ENCODE measurements at places on chromosomes 12 and 14. TPM values are rescaled to one million over a fixed set of nuclear protein-coding genes. Genes with fewer than 3 reads are reported as not detected.

- H3K4me3 ChIP-seq = no peak overlapping the region
- H3K4me1 ChIP-seq = no peaks in the 10 kb centered on the region
- H3K36me3 ChIP-seq = no peaks in the 10 kb centered on the region
- no peaks in the 10 kb centered on the region for H3K27me3 ChIP-seq
- H3K27ac ChIP-seq = no peak overlapping the region
These were observed 27.2 kb downstream of the EFCAB11 start for GRCh38 chr14:89927186-89927865.

DNA sequence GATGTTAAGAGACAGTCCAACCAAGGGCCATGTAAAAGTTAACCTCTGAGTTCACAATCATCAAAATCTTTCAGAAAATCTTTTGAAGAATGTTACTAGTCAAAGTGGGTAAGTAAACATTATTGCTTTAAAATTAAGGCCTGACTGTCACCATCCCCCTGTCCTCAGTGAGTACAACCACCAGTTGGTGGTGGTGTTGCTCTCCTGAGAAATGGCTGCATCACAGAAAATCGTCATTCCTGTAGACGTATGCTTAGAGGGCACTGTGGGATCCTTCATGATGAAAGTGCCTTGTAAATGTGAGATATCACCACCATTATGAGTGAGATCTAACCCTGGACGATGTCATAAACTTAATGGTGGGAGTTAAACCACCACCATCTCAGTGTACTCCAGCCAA lies 451.2 kb downstream of the RPS29 start:
- no peaks in the 10 kb centered on the region for H3K4me1 ChIP-seq
- H3K4me3 ChIP-seq = no peak overlapping the region
- H3K27ac ChIP-seq = no peak overlapping the region
- H3K27me3 ChIP-seq = no peaks in the 10 kb centered on the region

GRCh38 chr14:94381149-94382030 lies 7.0 kb downstream of the SERPINA1 start:
- no peaks in the 10 kb centered on the region for H3K4me1 ChIP-seq
- DNase-seq = no peak
- H3K36me3 ChIP-seq = no peaks in the 10 kb centered on the region
- no peak overlapping the region for H3K4me3 ChIP-seq
- H3K27me3 ChIP-seq = no peaks in the 10 kb centered on the region

GRCh38 chr14:102817942-102818940 lies 41.0 kb downstream of the TRAF3 start:
- DNase-seq = no peak
- H3K36me3 ChIP-seq = no peaks in the 10 kb centered on the region
- H3K27me3 ChIP-seq = no peaks in the 10 kb centered on the region
- H3K4me3 ChIP-seq = no peak overlapping the region
- H3K27ac ChIP-seq = no peak overlapping the region
- H3K4me1 ChIP-seq = peaks cover 2% of the 10 kb centered on the region

Gene KCNH3
- 8.0 TPM for total RNA-seq

Gene SLC6A13
- 0.95 TPM for total RNA-seq

Gene KRT83
- total RNA-seq = not detected

Measured in T-cell (primary cell).